ENCODE measurements at places on chromosomes 1 and 21. TPM values are rescaled to one million over a fixed set of nuclear protein-coding genes. Genes with fewer than 3 reads are reported as not detected.
A peak's percentile ranks its signal among the peaks of the same experiment; 100 is the strongest.

DNA sequence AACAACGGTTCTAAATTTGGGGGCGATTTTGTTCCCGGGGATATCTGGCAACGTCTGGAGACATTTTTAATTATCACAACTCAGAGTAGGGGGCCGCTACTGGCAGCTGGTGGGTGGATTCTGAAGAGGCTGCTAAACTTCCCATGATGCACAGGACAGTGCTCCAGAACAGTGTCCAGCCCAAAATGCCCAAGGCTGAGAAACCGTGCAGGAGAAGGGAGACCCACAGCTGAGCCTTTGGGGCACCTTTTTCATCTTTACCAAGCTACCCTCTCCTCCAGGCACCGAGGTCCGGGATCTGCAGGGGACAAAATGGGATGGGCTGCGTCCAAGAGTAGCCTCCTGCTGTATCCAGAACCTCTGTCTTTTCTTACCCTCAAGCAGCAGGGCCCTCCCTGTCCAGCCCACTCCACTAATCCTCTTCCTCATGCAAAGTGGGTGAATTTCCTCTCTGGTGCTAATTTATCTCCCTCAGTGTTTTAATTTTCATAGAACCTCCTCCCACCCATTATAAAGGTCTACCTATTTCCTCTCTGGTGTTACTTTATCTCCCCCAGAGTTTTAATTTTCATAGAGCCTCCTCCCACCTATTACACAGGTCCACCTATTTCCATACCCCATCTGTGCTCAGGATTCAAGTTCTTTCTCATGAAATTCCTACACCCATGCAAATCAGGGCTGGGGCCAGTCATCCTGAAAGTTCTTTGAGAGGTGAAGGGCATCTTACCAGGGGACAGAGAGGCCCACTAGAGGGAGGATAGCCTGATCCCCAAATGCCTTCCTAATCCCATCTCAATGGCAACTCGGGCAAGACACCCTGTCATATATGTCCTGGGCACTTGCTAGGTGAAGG, 42.7 kb downstream of the CSMD2 start:
- H3K27me3 ChIP-seq, result no peaks in the 10 kb centered on the region
- no peak overlapping the region for H3K27ac ChIP-seq
- H3K4me3 ChIP-seq, result no peak overlapping the region

Gene TNFSF4
- total RNA-seq, result 0.83 TPM

Gene VAV3
- total RNA-seq, result 2.0 TPM

DNA sequence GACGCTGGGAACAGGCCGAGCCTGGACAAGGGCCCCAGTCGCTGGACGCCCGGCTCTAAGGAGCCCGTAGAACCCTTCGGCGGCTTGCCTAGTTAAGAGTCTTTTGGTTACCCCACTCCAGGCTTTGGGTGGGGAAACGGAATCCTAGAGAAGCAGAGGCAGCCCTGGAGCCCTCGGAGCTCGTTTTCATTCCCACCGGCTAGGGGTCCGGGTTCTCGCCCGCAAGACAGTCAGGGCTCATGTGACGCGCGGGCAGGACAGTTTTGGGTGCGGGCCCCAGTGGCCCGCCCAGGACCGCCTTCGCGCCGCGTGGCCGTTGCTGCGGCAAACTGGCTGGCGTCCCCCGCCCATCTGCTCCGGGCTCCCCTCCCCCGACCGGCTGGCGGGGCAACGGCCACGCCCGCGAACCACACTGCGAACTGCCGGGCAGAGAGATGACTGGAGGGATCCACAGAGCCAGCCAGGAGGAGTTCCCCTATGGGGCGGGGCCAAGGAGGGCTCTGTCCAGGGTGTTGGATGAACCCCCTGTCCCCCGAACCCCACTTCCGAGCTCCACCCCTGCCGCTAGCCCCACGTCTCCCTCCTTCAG, 829 bp upstream of the HES2 start:
- peaks cover 69% of the 10 kb centered on the region for H3K27me3 ChIP-seq
- H3K27ac ChIP-seq, result no peak overlapping the region
- peaks cover 35% of the 10 kb centered on the region for H3K4me1 ChIP-seq

DNA sequence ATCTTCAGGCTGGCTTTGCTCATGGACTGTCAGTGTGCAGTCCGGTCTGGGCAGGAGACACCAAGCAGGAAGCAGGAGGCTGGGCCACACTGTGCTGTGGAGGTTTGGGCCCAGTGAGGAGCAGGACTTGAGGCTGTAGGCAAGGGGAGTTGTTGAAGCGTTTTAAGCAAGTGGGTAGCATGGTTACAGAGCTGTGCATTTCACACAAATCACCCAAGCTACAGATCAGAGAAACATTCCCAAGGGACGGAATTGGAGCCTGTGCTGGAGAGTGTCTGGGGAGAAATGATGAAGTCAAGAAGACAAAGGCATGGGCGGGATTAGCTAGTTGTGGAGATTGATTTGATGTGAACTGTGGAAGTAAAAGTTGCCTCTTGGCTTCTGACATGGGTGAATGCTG, 60.9 kb downstream of the KIF21B start:
- peaks cover 13% of the 10 kb centered on the region for H3K27me3 ChIP-seq
- H3K36me3 ChIP-seq, result peaks cover 3% of the 10 kb centered on the region
- no peak overlapping the region for H3K27ac ChIP-seq
- no peaks in the 10 kb centered on the region for H3K4me1 ChIP-seq
- H3K4me3 ChIP-seq, result no peak overlapping the region

- H3K36me3 ChIP-seq, result no peaks in the 10 kb centered on the region
- DNase-seq, result peak; percentile 63
- peak overlapping the region; percentile 79 for H3K4me3 ChIP-seq
- peak overlapping the region; percentile 82 for H3K27ac ChIP-seq
- no peaks in the 10 kb centered on the region for H3K27me3 ChIP-seq
- peaks cover 43% of the 10 kb centered on the region for H3K4me1 ChIP-seq
Measured at GRCh38 chr1:16235944-16236510, 956 bp downstream of the CPLANE2 start.

Gene CHRM3
- not detected for total RNA-seq

GRCh38 chr1:221264848-221265247, 385.6 kb downstream of the HLX start:
- H3K27me3 ChIP-seq, result peaks cover 4% of the 10 kb centered on the region
- no peaks in the 10 kb centered on the region for H3K4me1 ChIP-seq
- H3K4me3 ChIP-seq, result no peak overlapping the region
- DNase-seq, result no peak
- H3K27ac ChIP-seq, result no peak overlapping the region

Gene SPRR2E
- not detected for total RNA-seq

Gene BTBD8
- 3.7 TPM for total RNA-seq

- H3K4me3 ChIP-seq, result no peak overlapping the region
- no peaks in the 10 kb centered on the region for H3K36me3 ChIP-seq
Measured at GRCh38 chr1:176379626-176380339, 83.2 kb upstream of the PAPPA2 start.

DNA sequence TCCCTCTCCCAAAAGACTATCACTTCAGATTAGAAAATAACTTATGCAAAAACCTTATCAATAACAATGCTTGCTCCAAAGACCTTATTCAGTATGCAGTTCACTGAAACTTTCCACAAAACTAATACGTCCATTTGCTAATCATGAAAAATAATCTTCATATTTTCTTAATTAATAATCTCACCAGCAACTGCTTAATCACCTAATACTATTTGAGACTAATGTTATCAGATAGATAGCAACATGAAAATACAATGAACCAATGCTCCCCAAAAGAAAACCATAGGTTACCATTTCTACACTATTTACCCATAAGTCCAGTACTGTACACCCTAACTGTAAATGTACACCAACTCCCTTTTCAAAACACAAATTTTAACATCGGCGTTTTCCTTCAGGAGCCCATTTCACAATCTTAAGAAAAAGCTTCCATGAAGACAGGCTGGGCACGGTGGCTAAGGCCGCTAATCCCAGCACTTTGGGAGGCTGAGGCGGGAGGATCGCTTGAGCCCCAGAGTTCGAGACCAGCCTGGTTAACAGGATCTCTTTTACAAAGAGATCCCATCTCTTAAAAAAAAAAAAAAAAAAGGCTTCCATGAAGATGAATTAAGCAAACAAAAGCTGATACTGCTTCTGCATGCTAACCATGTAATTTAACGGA, 1.7 kb downstream of the GNB1 start:
- H3K4me3 ChIP-seq, result peak overlapping the region; percentile 82
- no peaks in the 10 kb centered on the region for H3K27me3 ChIP-seq
- H3K4me1 ChIP-seq, result peaks cover 41% of the 10 kb centered on the region
- peaks cover 32% of the 10 kb centered on the region for H3K36me3 ChIP-seq
- peak overlapping the region; percentile 76 for H3K27ac ChIP-seq

Gene FTCD
- total RNA-seq, result 0.18 TPM

Gene FMO3
- not detected for total RNA-seq

DNA sequence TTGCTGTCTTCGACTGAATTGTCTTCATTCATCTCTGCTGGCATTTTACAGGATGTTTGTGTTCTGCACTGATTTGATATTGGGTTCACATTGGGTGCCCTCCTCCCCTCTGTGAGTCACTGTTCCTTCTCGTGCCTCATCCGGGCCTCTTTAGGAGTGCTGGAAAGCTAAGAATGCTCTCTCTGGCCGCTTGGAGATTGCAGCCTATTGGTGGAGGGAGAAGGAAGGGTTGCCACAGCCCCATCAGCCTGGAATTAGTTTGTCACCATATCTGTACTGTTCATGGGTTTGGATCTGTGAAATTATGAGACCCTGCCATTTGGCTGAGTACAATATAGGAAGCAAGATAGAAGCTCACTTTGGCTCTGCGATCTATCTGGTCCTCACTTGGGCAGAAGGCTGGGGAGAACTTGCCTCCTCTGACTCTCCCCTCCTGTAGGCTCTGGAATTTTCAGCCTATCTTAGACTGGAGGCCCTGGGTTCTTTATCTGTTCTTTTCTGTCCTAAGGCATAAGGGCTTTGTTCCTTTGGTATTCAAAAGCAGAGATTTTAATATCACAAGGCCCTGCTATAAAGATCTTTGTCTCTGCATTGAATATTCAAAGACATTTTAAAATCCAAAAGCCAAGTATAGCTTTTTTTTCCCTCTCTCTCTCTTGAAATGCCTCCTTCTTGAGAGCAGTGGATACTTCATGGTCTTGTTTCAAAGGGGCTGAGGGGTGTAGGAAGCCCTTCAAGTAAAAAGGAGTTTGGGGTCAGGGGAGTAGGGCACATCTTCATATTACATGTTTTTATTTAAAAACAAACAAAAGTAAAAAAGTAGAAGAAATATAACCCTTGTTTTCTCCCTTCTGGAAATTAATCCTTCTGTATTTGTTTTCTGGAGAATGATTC, 347.9 kb downstream of the ZP4 start:
- H3K27ac ChIP-seq, result no peak overlapping the region
- H3K4me3 ChIP-seq, result no peak overlapping the region
- H3K36me3 ChIP-seq, result no peaks in the 10 kb centered on the region
- no peak for DNase-seq
- no peaks in the 10 kb centered on the region for H3K27me3 ChIP-seq

DNA sequence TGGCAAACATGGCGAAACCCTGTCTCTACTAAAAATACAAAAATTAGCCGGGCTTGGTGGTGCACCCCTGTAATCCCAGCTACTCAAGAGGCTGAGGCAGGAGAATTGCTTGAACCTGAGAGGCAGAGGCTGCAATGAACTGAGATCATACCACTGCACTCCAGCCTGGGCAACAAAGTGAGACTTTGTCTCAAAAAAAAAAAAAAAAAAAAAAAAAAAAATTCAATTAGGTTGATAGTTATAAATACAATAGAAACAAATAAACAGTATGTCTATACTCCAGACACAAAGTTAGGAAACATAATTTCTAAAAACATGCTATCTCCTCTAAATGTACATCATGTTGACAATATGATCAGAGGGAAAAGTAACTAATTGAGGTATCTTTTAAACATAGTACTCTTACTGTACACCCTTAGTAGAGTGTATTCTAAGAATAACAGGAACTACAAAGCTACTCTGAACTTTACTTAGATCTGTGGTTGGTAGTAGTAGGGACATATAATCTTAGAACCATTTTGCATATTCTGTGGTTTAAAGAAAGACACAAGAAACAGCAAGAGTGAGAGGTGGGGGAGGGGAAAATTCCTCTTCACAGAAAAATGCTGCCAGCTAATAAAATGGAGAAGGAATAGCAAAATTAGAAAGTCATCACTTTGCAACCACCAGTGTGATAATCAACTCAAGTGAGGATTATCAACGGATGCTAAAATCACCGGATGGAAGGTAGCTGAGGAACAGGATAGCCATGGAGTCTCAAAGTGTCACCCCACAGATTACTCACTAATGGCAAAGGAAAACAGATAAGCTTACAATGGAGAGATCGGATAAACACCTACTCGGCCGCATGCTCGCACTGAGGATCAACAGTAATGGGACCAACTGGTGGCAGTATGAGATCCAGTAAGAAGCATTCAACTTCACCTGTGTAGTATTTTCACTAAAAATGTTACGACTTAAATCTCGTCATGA, 35.0 kb downstream of the MTOR start:
- H3K27me3 ChIP-seq, result no peaks in the 10 kb centered on the region
- H3K4me3 ChIP-seq, result no peak overlapping the region
- peak overlapping the region; percentile 26 for H3K27ac ChIP-seq
- peaks cover 13% of the 10 kb centered on the region for H3K4me1 ChIP-seq
- no peak for DNase-seq

DNA sequence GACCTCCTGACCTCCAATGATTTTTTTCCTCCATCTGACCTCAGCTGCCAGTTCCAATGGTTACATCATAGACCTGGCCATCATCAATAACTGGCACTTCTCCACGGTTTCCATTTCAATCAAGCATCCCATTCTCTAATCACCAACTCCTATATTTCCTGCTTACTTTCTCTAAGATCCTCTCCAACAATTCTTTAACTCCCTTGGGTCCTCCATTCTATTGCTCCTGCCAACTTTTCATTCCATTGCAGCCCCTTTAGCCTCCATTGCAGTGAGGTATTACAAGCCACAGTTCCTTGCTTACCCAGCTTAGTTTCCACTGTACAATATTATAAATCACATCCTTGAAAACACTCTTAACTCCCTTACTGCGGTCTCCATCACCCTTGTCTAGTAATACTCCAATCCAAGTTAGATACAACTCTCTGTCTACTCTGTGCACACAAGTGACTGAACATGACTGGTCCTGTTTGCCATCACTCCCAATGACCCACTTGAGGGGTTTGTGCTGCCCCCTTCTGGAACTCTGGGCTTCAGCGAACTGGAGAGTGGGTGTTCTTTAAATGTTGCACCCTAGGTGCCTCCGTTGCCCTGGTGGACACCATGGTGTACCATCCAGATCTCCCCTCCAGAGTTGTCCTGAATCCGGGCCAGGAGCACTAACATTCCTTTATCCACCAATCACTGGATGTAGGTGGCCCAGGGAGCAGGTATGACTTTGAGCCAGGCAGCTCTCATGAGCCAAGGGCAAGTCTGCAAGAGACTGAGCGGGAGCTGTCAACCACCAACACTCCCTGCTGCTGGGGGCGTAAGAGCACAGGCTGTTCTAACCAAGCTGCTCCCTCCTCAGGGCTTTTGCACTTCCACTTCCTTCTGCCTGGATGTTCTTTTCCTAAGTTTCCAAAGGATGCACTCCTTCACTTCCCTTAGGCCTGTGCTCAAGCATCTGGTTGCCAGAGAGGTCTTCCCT, 3.7 kb upstream of the FNDC7 start:
- H3K4me3 ChIP-seq, result no peak overlapping the region
- H3K4me1 ChIP-seq, result peaks cover 33% of the 10 kb centered on the region
- H3K36me3 ChIP-seq, result no peaks in the 10 kb centered on the region
- no peaks in the 10 kb centered on the region for H3K27me3 ChIP-seq

Gene STYXL2
- not detected for total RNA-seq

- H3K4me1 ChIP-seq, result no peaks in the 10 kb centered on the region
- H3K4me3 ChIP-seq, result no peak overlapping the region
- no peak overlapping the region for H3K27ac ChIP-seq
- no peaks in the 10 kb centered on the region for H3K36me3 ChIP-seq
Measured at GRCh38 chr1:191929383-191929782, 228.9 kb upstream of the RGS18 start.

- no peak overlapping the region for H3K4me3 ChIP-seq
- H3K27me3 ChIP-seq, result no peaks in the 10 kb centered on the region
- no peaks in the 10 kb centered on the region for H3K4me1 ChIP-seq
- H3K27ac ChIP-seq, result no peak overlapping the region
- DNase-seq, result no peak
Measured at GRCh38 chr1:104765085-104765484, 1015.4 kb downstream of the AMY1C start.

Data from activated CD4-positive, alpha-beta memory T cell treated with anti-CD3 and anti-CD28 coated beads, Interleukin-2, amount 10 ng/mL, durations not matched to agents 7 days and 5 days (primary cell).